ENCODE measurements at places on chromosomes 6 and 20.

DNA sequence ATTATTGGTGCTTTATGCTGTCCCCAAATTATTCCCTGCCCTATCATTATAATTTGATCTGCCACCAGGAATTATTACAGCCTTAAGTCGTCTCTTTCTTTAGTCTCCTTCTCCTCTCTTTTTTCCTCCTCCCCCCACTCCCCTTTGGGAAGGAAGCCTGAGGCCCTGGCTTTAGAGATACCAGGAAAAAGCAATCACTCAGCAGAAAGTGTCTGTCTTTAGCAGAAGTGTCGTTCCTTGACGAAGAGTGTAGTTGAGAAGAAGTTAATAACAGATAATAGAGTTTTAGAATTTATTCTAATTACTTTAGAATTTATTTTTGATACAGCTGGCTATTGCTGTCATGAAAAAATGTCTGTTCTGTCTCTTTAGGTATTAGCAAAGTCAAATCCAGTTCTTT, 16.5 kb downstream of the LIN28B start:
- no peak for DNase-seq

DNA sequence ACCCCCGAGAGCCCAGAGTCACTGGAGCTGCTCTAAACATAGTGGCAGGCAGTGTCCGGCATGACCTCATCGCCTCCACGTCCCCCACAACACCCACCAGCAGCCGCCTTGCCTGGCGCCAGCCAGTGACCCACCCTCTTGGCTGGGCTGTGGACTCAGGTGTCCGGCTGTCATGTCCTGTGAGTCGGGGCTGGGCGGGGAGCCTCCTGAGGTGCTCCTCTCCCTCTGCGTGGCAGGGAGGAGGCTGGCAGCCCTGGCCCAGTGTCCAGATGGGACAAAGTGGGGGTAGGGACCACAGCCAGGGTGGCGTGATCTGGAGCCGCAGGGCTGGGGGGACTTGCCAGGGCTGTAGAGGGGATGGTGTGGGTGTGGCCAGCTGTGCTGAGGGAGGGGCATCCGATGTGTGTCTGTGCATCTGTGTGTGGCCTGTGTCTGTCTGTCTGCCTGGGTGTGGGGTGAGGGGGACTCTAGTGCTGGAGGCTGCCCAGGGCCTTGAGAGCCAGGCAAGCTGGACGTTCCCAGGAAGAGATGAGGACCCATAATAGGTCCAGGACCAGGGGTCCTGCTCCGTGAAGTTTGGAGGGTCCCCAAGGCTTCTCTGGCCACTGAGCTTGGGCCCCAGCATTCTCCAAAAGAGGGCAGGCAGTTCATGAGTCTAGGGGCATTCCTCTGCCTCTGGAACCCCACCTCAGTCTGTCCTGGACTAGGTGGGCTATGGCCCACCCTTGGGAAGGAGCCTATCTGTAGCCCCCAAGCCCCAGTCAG, 2.3 kb upstream of the SOX18 start:
- no peak for DNase-seq

- no peak for DNase-seq
Measured at GRCh38 chr6:101080597-101080996, 199.5 kb upstream of the ASCC3 start.

GRCh38 chr6:43604174-43604573, 24.9 kb downstream of the GTPBP2 start:
- DNase-seq = no peak

- DNase-seq = no peak
Measured at GRCh38 chr20:48153103-48153502, 367.8 kb upstream of the SULF2 start.

GRCh38 chr20:38514947-38515346, 42.3 kb downstream of the RALGAPB start:
- DNase-seq = no peak

DNA sequence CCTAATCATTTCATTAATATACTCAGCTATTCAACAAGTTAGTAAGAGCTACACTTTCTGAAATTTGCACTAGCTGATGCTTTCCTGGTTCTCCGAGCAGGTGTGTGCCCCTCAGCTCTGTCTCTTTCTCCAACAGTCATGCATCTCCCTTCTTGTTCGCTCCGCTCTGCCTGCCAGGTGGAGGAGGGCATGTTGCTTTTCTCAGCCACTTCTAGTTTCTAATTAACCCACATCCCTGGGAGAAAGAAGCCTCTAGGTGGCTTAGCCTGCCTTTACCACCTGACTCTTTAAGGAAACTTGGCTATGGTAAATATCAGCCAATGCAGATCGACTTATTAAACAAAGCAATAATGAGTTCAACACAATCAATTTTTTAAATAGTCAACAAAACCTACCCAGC, 34.2 kb downstream of the LRFN2 start:
- DNase-seq = no peak

DNA sequence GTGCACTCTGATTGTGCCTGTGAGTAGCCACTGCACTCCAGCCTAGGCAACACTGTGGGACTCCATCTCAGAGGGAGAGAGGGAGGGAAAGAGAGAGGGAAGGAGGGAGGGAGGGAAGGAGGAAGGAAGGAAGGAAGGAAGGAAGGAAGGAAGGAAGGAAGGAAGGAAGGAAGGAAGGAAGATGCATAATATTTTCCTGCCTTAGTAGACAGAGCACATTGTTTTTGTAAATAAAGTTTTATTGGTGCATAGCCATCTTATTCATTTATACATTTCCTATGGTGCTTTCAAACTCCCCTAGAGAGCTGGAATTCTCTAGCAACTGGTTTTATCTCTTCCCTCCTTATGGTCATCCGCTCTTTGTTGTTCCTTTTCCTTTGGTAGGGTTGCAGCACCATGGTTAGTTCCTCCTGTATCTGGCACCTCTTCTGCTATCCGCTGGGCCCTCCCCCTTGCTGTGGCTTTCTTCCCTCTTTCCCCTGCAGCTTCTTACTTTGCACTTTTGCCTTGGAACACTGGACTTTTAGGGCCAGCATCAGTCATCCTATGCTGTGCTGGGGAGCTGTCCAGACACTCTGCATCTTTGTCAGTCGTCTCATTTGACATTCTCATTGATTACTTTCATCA, 20.2 kb downstream of the GPR6 start:
- no peak for DNase-seq

GRCh38 chr6:167533851-167534250, 209.0 kb downstream of the TTLL2 start:
- DNase-seq = no peak

DNA sequence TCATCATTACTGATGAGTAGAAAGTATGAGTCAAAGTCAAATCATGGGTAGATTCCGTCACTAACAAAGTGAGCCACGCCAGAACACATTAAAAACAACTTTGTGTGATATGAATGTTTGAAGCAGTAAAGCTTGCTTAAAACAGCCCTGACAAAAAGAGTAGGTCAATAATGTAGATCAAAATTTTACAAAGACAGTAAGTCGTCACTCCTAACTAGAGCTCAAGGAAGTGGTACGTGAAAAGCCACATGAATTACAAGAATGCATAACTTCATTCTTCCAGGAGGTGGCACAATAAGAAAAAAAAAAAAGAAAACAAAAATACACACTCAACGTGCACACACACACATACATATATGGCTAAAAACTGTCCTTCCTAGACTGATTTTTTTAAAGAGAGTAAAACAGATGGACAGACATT, 69.9 kb downstream of the HACE1 start:
- peak; percentile 9 for DNase-seq

- no peak for DNase-seq
Measured at GRCh38 chr6:32643904-32644303, 6.7 kb downstream of the HLA-DQA1 start.

- DNase-seq = no peak
Measured at GRCh38 chr6:23415819-23416427, 710.1 kb upstream of the NRSN1 start.

DNA sequence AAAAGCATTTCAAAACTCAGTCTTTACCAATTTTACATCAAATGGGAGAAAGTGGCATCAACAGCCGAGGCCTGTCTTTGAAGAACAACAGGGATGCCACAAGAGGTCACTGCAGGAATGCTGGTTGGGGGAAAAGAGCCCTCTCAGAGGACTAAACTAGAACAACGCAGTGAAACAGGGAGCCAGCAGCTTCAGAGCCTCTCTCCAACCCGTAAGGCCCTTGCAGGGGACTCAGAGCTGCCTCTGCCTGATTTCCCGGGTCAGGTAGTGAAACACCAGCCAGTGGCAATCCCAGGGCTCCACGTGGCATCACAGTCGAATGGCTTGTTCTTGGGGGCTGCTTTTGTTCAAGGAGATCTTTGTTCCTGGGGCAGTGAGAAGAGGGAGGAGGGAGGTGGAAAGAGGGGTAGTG, 55.0 kb upstream of the KCNK16 start:
- DNase-seq = no peak

- DNase-seq = no peak
Measured at GRCh38 chr6:127128066-127128465, 9.6 kb downstream of the RSPO3 start.

DNA sequence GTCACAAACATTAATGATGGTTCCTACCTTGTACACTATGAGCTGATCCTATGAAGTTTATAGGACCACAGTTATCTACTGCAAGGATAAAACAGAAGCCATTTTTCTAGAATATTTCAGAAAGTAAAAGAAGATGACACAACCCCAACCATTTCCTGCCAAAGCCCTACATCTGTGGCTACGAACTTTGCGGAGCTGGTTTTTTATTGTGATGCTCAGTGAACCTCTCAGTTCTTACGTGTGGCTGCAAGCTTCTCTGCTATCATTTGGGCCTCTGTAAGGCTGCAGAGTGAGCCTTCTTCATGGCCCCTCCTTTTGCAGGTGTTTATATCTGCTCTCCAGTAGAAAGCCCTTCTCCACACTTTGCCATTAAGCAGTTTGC, 17.8 kb upstream of the TAGAP start:
- peak; percentile 55 for DNase-seq

GRCh38 chr6:167588181-167588919, 238.4 kb upstream of the AFDN start:
- no peak for DNase-seq

DNA sequence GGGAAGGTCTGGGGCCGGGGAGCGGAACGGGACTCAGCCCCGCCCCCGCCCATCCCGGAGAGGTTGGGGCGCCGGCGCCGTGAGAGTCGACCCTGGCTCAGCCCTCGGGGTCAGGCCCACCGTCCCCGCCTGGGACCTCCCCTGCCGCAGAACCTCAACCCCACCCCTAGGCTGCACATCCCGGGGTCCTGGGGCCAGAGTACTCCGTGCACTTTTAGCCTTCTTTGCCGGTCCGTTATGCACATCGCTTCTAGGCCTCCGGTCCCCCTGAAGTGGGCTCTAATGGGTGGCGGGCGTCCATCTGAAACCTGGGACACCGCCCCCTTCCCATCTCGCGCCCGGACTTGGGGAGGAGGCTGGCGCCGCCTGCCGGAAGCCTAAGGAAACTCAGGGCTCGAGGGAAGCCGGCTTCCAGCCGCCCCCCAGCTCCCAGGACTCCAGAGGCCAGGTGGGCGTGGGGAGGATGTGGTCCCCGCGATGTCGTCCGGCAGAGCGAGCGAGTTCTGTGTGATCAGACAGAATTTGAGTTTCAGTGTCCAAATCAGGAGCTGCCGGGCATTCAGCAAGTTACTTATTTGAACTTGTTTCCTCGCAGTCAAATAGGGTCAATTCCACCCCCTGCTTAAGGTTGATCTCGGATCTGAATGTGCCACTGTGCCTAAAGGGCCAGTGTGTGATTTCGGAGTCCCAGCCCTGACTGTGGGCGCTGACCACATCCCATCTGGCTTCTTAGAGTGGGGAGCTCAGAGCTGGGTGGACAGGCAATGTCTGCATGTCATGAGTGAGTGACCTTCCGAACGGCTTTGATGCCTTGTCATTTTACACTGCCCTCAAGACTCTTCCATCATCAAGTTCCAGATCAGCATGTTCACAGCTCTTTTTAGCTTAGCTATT, 47.6 kb downstream of the CPXM1 start:
- DNase-seq = peak; percentile 31

- DNase-seq = no peak
Measured at GRCh38 chr20:50843331-50844276, 48.7 kb downstream of the BCAS4 start.

- no peak for DNase-seq
Measured at GRCh38 chr6:168179133-168179532, 100.1 kb upstream of the FRMD1 start.

DNA sequence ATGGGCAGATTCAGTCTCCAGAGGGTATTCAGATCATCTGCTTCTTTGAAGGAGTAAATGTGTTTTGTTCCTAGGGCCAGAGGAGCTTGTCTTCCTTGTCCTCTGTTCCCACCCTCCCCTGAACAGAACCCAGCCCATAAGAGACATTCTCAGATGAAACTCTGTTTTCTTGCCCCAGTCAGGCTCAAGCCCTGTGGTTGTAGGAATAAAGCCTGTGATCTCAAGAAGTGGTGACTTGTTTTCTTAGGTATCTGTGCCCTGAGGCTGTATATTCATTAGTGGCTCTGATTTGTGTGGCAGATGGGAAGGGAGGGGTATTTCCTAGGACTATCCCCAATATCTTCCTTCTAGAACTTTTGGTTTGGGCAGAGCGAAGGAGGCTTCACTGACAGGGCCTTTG, 27.9 kb downstream of the GSS start:
- DNase-seq = no peak

GRCh38 chr6:55069132-55069781, 105.1 kb upstream of the HCRTR2 start:
- DNase-seq = no peak

- no peak for DNase-seq
Measured at GRCh38 chr20:32807706-32808105, 12.0 kb upstream of the MAPRE1 start.

DNA sequence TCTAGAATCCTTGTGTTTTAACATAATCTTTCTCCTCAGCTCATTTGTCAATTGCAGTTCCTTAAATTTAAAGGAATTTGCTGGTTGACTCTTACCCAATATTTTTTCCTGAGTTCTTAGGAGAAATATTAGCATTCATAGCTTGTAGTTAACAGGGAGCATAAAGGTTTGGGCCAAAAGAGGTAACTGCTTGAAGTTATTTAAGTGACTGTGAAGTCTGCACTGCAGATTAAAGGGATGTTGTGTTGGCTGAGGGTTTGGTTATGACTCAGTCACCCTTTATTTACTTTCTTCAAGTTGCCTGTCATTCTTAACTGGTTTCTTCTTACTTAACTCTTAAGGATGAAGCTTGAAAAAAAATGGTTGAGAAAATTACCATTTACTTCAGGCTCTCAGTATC, 220.3 kb upstream of the LAMP5 start:
- no peak for DNase-seq

DNA sequence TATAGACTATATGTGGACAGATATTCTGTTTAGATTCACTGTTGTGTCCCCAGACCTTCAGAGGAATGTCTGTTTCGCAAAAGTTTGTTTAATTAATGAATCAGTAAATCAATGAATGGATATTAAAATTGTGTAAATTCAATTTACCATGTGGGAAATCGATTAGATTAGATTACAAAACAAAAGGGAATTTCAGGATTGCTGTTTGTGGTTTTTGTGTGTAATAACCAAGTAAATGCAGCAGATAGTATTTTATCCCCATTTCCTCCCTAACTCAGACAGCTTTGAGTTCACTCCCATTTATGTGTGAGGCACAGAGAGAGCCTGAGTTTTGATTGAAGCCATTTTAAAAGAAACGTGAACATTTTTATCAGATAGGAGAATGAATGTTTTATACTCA, 214.8 kb downstream of the ADGB start:
- no peak for DNase-seq

- peak; percentile 27 for DNase-seq
Measured at GRCh38 chr6:16657768-16658167, 103.5 kb downstream of the ATXN1 start.

- DNase-seq = no peak
Measured at GRCh38 chr6:3431994-3432393, 24.9 kb downstream of the SLC22A23 start.
